ENCODE measurements at places on chromosomes 3 and 15. TPM values are rescaled to one million over a fixed set of nuclear protein-coding genes. Genes with fewer than 3 reads are reported as not detected.
A peak's percentile ranks its signal among the peaks of the same experiment; 100 is the strongest.

DNA sequence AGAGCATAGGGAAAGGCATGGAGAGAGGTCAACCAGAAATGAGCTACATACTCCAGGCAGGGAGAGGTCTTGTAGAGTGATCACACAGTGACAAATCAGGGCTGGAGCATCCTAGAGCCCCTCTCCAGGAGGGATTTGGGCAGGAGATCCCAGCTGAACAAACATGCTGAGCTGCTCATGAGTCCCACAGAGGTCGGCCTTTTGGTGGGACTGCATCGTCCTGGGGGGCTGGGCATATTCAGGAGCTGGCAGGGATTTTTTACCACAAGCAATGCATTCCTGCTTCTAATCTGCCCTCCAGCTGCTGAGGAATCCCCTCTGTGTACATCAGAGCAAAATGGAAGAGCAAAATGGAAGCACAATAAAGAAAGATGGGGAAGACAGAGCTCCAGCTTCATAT is 94.9 kb downstream of the NTRK3 start:
- H3K4me1 ChIP-seq, result no peaks in the 10 kb centered on the region
- no peak overlapping the region for H3K4me3 ChIP-seq
- H3K27ac ChIP-seq, result no peak overlapping the region
- no peaks in the 10 kb centered on the region for H3K27me3 ChIP-seq
- H3K36me3 ChIP-seq, result no peaks in the 10 kb centered on the region
- no peak for DNase-seq

- no peak for DNase-seq
- H3K4me1 ChIP-seq, result no peaks in the 10 kb centered on the region
- H3K36me3 ChIP-seq, result no peaks in the 10 kb centered on the region
- no peak overlapping the region for H3K27ac ChIP-seq
Measured at GRCh38 chr3:16090024-16090423, 84.5 kb upstream of the GALNT15 start.

DNA sequence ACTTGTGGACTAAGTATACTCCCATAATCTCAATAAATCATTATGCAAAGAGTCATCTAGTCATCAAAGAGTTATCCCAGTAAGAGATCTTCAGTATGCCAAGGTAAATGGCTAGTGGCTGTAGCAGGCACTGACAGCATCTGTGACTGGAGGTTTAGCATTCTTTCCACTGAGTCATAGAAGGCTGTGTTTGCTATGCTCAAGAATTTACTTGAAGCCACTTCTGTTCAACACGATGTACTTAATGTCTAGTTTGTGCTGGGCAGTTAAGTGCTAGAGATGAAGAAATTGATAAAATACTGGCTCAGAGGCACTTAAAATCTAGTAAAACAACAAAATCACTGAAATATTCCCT is 13.0 kb downstream of the ZBED2 start:
- no peak for DNase-seq
- no peaks in the 10 kb centered on the region for H3K27me3 ChIP-seq
- no peaks in the 10 kb centered on the region for H3K4me1 ChIP-seq
- no peaks in the 10 kb centered on the region for H3K36me3 ChIP-seq
- no peak overlapping the region for H3K4me3 ChIP-seq

DNA sequence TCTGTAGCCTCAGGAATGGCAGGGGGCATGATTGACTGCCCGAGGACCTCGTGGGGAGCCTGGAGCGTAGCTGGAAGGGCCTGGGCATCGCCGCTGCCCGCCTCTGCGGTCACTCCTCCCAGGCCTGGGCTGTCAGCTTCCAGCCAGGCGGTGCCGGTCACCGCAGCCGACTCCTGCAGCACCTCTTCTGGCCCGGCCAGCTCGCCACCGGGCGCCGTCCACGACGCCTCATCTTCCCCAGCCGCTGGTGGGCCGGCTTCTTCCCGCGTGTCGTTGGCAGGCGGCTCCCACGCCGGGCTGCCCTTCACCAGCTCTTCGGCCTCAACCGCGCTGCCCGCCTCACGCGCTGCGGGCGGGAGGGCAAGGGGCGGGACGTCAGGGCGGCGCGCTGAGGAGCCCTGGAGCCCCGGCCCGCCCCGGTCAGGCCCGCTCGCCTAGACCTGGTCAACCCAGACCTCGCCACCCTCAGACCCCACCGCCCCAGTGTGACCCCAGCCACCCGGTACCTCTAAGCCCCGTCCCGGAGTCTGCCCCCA is 1.0 kb downstream of the CSPG5 start:
- peak overlapping the region; percentile 11 for H3K4me3 ChIP-seq
- no peak for DNase-seq
- no peaks in the 10 kb centered on the region for H3K36me3 ChIP-seq
- H3K27me3 ChIP-seq, result peaks cover 8% of the 10 kb centered on the region
- no peaks in the 10 kb centered on the region for H3K4me1 ChIP-seq
- no peak overlapping the region for H3K27ac ChIP-seq

DNA sequence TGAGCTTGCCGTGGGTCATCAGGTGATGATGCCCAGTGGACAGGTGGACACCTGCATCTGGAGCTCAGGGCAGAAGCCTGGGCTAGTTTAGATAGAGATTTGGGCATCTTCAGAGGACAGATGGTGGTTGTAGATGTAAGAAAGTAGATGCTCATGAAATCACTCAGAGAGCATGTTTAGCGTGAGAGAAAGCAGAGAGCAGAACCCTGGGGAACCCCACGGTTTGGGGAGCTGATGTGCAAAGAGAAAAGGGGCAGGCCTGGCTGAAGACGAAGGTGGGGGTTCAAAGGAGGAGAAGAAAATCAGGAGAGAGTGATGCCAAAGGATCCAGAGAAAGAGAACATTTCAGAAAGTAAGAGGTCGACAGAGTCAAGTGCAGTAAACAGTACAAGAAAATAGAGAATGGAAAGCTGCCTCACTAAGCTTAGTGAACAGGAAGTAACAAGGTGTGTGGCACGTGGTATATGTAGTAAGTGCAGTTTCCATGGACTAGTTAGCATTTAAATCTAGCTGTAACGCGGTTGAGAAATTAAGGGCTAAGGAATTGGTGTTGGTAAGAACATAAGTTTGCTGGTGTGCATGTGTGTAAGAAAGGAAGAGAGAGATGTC is 13.5 kb downstream of the TIGIT start:
- H3K27ac ChIP-seq, result peak overlapping the region; percentile 57
- H3K4me1 ChIP-seq, result peaks cover 32% of the 10 kb centered on the region
- H3K4me3 ChIP-seq, result peak overlapping the region; percentile 32
- no peak for DNase-seq

GRCh38 chr15:31049682-31050615 is 51.6 kb downstream of the TRPM1 start:
- H3K27me3 ChIP-seq, result no peaks in the 10 kb centered on the region
- H3K4me3 ChIP-seq, result no peak overlapping the region
- DNase-seq, result no peak
- no peak overlapping the region for H3K27ac ChIP-seq

GRCh38 chr15:56174649-56175048 is 69.0 kb downstream of the RFX7 start:
- no peaks in the 10 kb centered on the region for H3K4me1 ChIP-seq
- DNase-seq, result no peak
- no peaks in the 10 kb centered on the region for H3K27me3 ChIP-seq

GRCh38 chr3:143307613-143308183 is 188.1 kb downstream of the CHST2 start:
- DNase-seq, result peak; percentile 31
- H3K4me3 ChIP-seq, result no peak overlapping the region
- H3K4me1 ChIP-seq, result no peaks in the 10 kb centered on the region
- H3K27ac ChIP-seq, result no peak overlapping the region
- H3K27me3 ChIP-seq, result no peaks in the 10 kb centered on the region

GRCh38 chr3:197021231-197021630 is 8.4 kb downstream of the MELTF start:
- H3K27ac ChIP-seq, result no peak overlapping the region
- H3K27me3 ChIP-seq, result no peaks in the 10 kb centered on the region
- H3K36me3 ChIP-seq, result no peaks in the 10 kb centered on the region
- H3K4me1 ChIP-seq, result peaks cover 22% of the 10 kb centered on the region
- no peak for DNase-seq

The TRPM1 gene
- total RNA-seq, result 0.16 TPM

The MAGI1 gene
- 0.49 TPM for total RNA-seq

The RASGRF1 gene
- 1.1 TPM for total RNA-seq

The CRABP1 gene
- 0.41 TPM for total RNA-seq

The RBP2 gene
- total RNA-seq, result not detected

The POPDC2 gene
- 3.5 TPM for total RNA-seq

The TPRG1 gene
- total RNA-seq, result 3.7 TPM

The CA12 gene
- total RNA-seq, result 0.11 TPM
